Non-pigmented ciliary epithelial cell (primary cell): ENCODE measurements at places on chromosomes 7 and 10.

DNA sequence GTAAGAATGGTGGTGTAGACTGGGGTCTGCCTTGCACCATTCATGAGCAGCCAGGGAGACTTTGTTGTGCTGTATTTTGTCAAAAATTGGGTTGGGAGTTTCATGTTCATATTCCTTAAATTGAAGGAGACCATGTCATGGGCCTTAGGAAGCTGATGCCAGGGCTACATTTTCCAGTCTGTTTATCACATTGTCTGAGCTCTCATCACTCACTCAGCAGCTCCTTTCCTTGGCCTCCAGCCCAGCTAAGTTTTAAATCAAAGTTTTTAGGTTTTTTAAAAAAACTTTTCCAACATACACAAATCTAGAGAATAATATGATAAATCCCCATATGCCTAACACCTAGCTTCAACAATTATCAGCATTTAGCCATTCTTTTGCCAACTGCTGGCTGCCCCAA, 12.6 kb upstream of the FAM13C start:
- no peak for DNase-seq

- no peak for DNase-seq
These were observed 142.2 kb downstream of the ATXN7L1 start for GRCh38 chr7:105734233-105734632.

DNA sequence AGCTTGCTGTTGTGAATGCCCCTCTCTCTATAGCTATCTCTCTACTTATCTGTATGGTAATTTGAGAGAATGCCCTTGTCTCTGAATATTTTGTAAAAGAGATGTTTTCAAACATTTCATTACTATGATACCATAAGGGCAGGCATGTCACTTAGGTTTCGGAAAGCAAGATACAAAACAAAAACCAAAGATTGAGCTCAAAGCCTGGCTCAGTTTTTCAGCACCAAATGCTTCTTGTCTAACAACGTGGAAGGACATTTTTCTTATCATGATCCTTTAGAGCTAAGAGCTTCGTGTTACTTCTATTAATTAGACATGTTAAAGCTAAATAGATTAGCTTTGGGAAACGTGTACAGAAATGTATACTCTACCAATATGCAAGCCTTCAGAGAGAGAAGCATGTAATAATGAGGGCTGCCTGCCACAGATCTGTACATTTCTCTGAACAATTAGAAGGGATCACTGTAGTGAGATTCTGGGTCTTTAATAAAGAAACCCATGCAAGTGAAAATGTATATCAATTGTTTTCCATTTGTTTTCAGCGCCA, 148.9 kb downstream of the ARID5B start:
- no peak for DNase-seq

DNA sequence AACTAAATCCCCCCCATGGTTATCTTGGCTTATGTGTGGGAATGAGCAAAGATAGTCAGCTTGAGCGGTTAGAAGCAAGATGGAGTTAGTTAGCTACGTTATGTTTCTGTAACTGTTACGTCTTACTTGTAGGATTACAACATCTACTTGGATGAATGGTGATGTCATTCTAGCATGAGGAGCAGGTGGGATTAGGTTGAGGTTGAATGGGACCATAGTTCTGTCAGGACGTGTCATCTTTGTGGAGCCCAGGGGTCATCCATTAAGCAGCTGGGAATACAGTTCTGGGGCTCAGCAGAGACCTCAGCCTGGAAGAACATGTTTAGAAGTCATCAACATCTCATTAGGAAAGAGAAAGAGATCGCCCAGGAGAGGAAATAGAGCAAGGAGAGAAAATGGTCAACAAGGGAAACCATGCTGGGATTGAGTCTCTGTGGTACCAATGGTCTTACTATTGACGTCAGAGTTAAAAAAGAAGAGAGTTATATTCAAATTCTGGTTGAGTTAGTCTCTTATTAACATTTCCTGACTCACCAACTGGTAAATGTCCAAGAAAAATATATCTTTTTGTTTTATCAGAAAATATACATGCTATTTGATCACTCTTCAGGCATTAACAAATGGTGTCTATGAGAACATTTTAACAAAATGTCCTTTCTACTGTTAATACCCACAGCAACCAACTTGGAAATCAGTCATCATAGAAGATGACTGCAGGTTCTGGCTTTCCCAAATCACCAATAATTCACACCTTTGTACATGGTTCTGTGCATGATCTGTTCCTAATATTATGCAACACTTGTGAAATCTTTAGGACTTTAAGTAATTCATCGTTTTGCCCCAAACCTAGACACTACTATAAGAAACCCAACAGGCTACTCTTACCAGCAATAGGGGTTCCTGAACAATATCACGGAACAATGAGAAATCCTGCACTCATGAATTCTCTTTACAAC, 96.9 kb downstream of the KIAA1217 start:
- DNase-seq: no peak

DNA sequence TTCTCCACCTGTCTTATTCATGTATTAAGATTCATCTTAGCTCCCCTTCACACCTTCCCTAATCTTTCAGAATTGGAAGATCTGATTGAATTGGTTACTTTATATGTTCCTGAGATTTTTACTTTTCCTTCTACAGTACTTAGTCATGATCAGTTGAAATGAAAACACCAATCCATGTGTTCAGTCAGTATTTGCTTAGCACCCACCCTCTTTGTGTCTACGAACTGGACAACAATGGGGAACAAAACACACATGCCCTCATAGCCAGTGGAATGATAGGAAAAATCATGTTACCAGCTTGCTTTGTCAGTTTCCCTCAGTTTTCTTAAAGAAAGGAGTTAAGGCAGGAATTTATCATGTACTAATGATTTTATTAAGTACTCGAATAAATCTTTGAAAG, 2.0 kb downstream of the MASTL start:
- no peak for DNase-seq

DNA sequence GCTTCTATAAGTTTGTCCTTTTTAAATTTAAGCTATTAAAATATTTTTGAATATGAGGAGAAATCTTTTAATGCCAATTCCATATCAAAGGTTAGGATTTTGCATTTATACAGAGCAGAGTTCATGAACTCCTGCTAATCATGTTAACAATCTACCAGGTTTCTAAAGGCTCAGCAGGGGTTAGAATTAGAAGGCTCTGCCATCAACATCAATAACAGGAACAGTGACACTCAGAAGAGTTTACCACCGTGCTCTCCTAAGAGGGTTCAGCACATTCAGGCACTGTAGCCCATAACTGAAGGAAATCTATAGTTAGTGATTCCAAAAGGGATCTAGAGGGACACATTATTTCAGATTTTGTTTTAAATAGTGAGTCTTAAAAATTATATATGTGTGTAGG, 100.1 kb downstream of the HOXA1 start:
- DNase-seq: no peak

- DNase-seq: no peak
These were observed 98.4 kb upstream of the CCNY start for GRCh38 chr10:35237766-35238512.

GRCh38 chr7:38070718-38071117, 107.3 kb upstream of the STARD3NL start:
- DNase-seq: no peak

DNA sequence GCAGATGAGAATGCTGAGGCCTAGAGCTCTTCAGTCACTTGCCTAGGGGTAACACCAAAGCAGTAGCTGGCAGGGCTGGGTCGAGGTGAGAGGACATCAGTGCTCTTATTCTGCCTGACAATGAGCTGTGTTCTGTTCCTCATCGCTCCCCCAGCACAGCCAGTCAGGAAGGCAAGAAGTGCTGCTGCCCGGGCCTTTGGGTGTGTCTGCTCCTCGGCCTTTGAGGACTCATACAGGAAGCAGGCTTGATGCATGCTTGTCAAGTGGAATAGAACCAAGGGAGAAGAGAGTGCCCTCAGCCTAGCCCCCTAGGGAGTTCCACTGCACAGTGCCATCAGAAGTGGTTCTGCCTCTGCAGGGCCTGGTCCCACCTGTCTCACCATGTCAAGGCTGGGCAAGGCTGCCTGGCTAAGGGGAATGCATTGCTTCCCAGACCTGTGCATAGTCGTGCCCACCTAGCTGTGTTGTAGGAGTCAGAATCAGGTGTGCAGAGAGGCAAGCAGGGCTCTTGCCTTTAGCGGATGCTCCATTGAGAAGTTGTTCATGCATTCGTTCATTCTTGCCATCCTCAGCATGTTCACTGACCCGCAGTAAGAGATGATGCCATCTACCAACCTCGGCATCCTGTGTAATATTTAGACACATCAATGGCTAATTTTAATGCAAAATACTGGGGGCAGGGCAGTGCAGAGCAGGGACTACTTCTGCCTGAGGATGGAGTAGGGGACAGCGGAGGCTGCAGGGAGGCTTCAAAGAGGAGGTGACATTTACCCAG, 156.6 kb downstream of the RPS24 start:
- no peak for DNase-seq

GRCh38 chr10:71737001-71737833, 17.6 kb upstream of the C10orf105 start:
- DNase-seq: no peak

DNA sequence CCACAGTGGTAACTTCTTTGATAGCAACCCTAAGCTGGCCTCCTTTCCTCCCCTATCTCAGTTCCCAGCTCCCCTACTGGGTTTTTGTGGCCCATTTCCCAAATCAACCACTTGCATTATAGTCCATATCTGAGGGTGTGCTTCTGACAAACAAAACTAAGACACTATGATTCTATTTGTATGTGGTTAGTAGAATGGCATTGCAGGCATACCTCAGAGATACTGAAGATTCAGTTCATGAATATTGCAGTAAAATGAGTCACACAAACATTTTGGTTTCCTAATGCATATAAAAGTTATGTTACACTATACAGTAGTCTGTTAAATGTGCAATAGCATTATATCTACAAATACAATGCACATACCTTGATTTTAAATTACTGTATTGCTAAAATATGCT, 15.4 kb upstream of the TMEM243 start:
- no peak for DNase-seq

DNA sequence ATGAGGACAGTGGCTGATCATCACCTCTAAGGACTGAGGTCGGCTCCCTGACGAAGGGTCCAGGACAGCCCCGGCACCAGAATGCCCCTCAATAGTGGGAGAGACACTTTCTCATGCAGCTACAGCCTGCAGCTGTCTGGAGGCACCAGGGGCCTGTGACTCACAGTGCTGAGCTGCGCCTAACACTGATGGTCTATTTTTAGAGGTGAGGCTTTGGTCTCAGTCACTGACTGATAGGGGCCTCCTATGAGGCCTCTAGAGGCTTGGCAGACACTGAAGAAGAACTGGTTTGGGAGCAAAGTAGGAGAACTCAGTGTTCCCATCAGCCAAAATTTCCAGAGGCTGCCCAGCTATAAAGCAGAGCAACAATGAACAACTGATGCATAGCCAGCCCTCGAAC, 130.1 kb downstream of the COBL start:
- no peak for DNase-seq

GRCh38 chr7:124033095-124033806, 384 bp upstream of the TMEM229A start:
- no peak for DNase-seq

- no peak for DNase-seq
These were observed 360.4 kb downstream of the RPS24 start for GRCh38 chr10:78394047-78394446.

DNA sequence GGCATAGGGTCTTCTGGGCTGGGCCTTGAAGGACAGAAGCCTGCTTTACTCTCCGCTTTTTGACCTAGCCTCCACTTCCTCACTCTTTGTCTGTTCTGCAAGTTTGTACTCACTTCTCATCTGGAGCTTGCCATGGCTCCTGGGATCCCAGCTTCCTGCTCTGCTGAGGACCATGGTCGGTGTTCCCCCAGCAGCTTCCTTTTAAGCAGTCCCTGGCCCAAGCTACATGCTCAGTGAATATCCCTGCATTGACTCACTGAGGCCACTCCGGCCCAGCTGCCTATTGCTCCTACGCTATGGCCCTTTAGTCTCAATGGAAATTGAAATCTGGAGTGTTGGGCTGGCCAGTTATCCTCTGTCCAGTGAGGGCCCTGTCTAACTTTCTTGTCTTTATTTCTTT, 427.7 kb downstream of the RPS24 start:
- no peak for DNase-seq

DNA sequence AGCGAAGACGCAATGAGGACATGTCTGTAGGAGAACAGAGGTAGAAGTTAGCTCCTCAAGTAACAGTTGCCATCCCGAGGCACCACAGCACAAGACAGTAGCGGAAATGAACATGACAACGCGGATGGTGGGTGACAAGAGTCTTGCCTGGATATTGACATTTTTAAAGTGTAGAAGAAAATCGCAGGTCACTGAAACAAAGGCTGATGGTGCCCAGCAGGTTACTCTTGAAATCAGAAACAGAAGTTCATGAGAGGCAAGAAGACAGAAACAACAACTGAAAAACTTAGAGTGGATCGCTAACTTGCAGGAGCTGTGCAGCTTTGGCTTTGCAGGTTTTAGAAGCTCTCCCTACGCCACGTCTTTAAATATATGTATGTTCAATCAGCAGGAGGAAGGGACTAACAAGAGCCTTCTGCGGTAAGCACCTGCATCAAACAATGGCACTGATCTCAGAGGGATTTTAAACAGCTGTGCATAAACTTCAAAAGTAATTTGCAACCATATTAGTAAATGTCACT, 1.8 kb downstream of the PRKCQ start:
- DNase-seq: no peak

DNA sequence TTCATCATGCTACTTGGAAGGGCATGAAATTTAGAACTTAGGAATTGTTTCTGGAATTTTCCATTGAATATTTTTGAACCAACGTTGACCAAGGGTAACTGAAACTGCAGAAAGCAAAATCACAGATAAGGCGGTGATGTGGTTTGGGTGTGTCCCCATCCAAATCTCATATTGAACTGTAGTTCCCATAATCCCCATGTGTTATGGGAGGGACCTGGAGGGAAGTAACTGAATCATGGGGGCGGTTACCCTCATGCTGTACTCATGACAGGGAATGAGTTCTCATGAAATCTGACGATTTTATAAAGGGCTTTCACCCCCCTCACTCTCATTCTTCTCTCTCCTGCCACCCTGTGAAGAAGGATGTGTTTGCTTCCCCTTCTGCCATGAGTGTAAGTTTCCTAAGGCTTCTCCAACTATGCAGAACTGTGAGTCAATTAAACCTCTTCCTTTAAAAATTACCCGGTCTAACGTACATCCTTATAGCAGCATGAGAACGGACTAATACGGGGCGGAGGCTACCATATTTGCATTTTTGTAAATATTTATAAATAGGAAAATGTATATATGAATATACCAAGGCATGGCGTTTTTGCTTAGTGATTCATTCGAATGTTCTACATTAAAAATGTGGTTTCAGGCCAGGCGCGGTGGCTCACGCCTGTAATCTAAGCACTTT, 12.4 kb downstream of the NMT2 start:
- no peak for DNase-seq

GRCh38 chr10:63605197-63605967, 84.2 kb downstream of the REEP3 start:
- DNase-seq: no peak

- DNase-seq: no peak
These were observed 1.8 kb downstream of the SEPTIN7 start for GRCh38 chr7:35802649-35803048.
